PC-3 (cell line): ENCODE measurements at places on chromosomes 7 and 10. TPM values are rescaled to one million over a fixed set of nuclear protein-coding genes. Genes with fewer than 3 reads are reported as not detected.
A peak's percentile ranks its signal among the peaks of the same experiment; 100 is the strongest.

Gene HGF
- 0.15 TPM in 1 of 2 replicates, not detected in the other for total RNA-seq

Gene COL28A1
- total RNA-seq: 0.26 TPM in 1 of 2 replicates, not detected in the other

- DNase-seq: no peak
Observed at GRCh38 chr7:6218329-6218728, 54.1 kb downstream of the CYTH3 start.

DNA sequence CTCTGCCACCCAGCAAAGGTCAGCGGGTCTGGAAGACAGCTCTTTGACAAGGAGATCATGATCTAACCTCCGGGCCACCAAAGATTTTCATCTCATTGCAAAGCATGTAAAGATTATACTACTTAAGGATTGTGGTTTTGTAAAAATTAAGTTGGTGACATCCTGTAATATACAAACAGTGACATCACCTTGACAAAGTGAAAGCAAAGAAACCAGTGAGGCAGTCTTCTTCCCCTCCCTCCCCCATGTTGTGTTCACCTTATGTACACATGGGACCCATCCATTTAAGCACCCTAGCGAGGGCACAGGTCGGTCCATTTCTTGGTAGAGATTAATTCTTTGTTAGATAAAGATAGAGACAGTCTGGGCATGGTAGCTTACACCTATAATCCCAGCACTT lies 3.9 kb downstream of the MDH2 start:
- DNase-seq: peak; percentile 14

DNA sequence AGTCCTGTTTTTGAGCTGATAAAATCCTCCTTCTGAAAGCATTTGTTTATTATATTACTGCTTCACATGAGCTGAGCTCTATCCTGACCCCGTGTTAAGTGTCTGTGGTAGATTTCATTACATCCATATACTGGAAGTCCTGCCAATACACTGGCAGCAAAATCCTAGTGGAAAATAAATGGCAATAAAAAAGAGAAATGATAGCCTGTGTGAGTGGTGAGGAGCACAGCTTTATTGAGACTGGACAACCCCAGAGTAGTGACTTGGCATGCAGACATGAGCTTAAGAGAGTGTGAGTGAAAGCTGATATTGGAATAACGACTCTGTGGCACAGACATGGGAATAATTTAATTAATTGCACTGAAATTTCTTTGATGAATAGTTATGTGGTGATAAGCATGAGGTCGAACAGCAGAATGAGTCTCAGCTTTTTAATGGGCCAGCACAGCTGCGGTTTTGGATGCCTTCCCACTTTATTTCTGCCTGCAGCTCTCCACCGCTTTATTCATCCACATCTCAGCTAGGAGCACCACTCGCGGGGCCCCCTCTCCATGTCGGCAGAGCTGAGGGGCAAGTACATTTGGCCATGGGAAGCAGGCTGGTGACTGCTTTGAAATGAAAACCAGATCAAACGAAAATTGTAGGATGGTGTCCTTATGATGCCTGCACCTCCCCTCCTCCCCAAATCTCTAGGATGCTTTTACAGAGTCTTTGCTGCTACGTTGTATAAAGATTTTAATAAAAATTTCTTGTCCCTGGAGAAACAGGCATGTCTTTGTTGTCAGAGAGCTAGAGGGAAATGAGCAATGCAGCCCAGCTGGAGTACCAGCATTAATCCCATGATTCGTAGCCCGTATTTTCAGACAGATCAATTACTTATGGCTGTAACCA lies 494.3 kb downstream of the AUTS2 start:
- DNase-seq: no peak

DNA sequence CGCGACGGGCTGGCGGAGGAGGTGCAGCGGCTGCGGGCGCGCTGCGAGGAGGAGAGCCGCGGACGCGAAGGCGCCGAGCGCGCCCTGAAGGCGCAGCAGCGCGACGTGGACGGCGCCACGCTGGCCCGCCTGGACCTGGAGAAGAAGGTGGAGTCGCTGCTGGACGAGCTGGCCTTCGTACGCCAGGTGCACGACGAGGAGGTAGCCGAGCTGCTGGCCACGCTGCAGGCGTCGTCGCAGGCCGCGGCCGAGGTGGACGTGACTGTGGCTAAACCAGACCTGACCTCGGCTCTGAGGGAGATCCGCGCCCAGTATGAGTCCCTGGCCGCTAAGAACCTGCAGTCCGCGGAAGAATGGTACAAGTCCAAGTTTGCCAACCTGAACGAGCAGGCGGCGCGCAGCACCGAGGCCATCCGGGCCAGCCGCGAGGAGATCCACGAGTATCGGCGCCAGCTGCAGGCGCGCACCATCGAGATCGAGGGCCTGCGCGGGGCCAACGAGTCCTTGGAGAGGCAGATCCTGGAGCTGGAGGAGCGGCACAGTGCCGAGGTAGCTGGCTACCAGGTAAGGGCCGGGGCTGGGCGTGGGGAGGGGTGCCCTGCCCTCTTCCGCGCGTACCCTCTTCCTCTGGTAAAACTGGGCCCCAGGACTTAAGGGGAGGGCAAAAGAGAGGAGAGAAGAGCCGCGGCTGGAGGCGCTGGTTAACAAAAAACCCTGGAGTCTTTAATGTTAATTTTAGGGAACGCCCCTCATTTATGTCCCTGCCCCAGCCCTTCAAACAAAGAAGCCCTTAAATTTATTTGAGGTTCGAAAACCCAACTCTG lies 987 bp downstream of the INA start:
- no peak for DNase-seq

GRCh38 chr7:130345725-130346124 lies 1.1 kb downstream of the CPA5 start:
- no peak for DNase-seq
